ENCODE measurements at places on chromosomes 6 and 20.

GRCh38 chr6:111652156-111652555, 46.5 kb upstream of the TRAF3IP2 start:
- DNase-seq = no peak

DNA sequence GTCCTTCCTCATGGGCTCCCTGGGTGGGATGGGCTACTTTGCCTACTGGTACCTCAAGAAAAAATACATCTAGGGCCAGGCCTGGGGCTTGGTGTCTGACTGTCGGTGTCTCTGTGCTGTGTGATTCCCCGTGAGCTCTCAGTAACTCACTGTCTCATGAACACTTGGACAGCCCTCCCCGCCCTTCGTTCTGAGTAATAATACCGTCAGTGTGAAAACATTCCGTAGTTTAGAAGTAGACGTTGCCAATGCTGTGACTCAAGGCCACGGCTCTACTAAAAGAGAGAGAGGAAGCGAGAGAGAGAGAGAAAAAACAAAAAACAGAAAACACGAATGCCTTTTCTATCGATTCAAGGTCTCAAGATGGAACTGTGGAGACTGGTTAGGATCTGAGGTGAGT, 31.8 kb downstream of the FITM2 start:
- DNase-seq = no peak

DNA sequence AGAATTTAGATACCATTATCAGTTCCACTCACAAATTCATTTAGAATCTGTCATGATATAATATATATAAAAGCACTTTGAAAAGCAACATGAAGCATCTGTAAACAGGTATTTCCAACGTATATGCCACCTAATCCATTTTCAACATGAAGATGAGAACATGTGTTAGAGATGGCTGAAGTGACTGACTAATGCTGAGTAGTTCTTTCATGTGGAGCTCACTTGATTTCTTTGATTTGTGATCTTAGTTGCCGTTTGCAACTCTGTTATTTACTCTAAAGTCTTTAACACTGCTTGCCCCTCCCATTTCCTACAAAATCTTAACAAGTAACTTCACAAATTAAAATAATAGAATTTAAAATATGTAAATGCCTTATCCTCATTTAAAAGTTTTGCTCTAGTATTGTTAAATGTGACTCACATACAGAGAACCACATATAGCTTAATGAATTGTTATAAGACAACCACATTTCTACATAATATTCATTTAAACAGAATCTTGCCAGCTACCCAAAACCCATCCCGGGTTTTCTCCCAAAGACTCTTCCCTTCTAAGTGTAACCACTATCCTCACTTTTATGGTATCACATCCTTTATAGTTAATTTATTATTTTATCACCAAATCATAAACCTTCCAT, 78.3 kb downstream of the ME1 start:
- no peak for DNase-seq

GRCh38 chr6:143449714-143450452, 612 bp downstream of the ADAT2 start:
- DNase-seq = no peak

GRCh38 chr20:50311308-50312001, 120.8 kb downstream of the CEBPB start:
- DNase-seq = no peak

GRCh38 chr6:143374014-143374413, 76.5 kb downstream of the ADAT2 start:
- no peak for DNase-seq

Data from esophagus squamous epithelium (tissue), 5 donors.